T-helper 1 cell (primary cell): ENCODE measurements at places on chromosomes 2 and 18.

- DNase-seq: no peak
Observed at GRCh38 chr2:72993147-72993932, 76.0 kb downstream of the EMX1 start.

DNA sequence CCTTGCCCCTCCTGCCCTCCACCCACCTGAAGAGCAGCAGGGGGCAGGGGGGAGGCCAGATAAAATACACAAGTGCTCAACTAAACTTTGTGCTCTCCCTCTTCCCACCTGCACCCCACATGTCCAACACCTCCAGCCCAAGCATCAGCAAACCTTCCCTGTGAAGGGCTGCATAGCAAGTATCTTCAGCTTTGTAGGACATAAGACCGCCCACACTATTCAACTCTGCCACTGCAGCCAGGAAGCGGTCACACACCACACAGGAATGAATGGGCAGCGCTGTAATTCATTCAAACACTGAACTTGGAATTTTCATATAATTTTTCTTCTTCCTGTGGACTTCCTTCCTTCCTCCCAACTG, 27.5 kb downstream of the TFCP2L1 start:
- DNase-seq: no peak

- peak; percentile 42 for DNase-seq
Observed at GRCh38 chr18:9095297-9096006, 7.0 kb upstream of the NDUFV2 start.

DNA sequence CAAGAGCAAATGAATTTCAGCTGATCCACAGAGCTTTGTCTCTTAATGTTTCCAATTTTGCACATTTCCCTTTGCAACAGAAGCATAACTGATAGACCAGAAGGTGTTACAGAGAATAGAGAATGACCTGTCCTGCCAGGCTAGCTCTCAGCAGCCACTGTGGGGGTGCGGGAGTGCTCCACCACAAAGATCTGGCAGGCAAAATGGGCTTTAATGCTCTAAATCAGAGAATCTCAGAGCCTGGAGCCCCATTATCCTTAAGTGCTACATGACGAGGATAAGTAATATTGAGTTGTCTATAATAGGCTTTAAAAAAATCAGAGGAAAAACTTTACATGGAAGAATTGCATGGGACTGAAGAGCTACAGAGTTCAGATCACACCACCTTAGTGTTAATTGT, 245.7 kb downstream of the PDE11A start:
- DNase-seq: no peak

DNA sequence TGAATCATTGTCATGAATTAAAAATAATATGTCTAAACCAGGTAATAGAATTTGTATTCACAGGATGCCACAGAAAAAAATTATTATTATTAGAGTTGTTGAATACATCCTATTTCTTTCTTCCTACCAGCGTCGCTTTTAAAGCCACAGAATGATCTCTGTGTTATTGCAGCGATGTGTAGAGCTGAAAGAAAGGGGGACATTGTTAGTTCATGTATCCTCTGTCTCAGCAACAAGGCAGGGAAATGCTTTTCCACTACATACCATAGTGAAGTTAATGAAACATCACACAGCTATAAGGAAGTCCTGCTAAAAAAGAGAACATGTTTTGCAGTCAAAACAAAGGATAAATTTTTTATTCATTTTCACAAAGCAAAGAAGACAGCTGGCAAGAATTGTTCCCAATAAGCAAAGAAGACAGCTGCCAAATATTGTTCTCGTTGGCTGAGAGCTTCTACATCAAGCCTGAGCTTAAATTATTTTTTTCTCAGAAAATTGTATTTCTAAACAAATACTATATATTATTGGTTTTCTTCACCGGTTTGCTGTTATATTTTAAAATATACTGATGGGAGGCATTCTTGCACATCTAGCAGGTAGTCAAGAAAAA, 1234.4 kb downstream of the SUCLG1 start:
- no peak for DNase-seq
